Hair follicular keratinocyte (primary cell): ENCODE measurements at places on chromosomes 3 and 15. TPM values are rescaled to one million over a fixed set of nuclear protein-coding genes. Genes with fewer than 3 reads are reported as not detected.

The GOLGA6A gene
- not detected in 2 replicates for total RNA-seq

The DZIP3 gene
- 2.8 and 3.9 TPM in 2 replicates for total RNA-seq

The ZNF860 gene
- total RNA-seq = 3.7 and 5.2 TPM in 2 replicates

The LSMEM2 gene
- not detected in 2 replicates for total RNA-seq

The CHST2 gene
- total RNA-seq = 9.5 and 11.7 TPM in 2 replicates

The ITGA11 gene
- total RNA-seq = 0.08 and 0.27 TPM in 2 replicates
